ENCODE measurements at places on chromosomes 3 and 15. TPM values are rescaled to one million over a fixed set of nuclear protein-coding genes. Genes with fewer than 3 reads are reported as not detected.

DNA sequence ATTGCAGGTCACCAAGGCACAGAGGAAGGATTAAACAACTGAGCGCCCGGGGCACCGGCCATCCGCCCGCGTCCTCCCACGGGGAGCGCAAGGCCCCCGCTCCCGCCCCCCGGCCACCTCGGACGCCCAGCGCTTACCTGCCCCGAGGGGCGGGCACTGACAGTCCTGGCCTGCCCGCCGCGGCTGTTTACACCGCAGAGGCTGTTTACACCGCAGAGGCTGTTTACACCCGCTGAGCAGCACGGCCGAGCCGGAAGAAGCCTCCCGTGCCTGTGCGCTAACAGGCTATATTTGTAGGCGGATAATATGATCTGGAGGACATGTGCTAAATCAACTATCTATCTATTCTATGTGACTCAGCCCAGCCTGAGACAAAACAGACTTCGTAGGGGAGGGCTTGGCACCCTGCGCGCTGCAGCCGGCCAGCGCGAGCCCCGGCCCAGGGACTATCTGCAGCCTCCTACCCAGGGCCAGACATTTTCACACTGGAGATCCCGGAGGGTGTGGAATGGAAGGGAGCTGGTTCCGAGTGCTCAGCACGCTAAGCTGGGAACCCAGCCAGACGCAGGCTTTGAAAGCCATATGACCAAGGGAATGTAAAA is at the start of gene LRRC2:
LRRC2 (minus strand) TSS at position 263 of the 602 bp plus-strand sequence. CDS start 14,711 bp downstream, outside the sequence.
- peak; percentile 57 for DNase-seq

DNA sequence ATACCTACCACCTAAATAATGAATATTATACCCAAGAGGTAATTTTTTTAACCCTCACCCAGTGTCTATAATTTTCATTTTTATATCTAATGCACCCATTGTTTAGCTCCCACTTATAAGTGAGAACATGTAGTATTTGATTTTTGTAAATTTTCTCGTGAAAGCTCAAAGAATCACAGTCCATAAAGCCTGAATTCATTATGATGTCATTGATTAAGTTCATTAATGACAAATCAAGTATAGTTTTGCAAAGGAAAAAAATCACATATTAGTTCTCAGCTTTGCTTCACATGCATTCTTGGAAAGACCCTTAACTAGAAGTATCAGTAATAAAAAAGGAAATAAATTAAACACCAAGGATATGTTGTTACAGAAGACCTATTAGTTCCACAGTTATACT is 425.3 kb upstream of the UBE2E2 start:
- no peak for DNase-seq

DNA sequence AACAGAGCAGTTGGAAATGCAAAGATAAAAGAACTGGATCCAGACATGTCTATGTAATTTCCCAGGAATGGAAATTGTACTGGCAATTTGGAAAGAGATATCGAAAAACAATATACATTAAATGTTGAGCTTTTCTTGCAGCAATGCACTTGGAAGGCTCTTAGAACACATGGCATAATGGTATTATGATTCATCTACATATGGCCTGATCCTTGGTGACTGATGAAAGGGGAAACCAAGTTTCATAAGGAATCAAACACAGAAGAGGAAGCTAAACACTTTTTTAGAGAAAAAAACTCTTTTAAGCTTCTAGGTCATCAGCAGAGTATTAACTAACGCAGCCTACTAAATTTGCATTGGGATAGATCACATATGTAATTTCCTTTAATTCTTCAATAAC is 12.4 kb upstream of the GREM1 start:
- DNase-seq, result no peak

- DNase-seq, result peak; percentile 19
Observed at GRCh38 chr15:31297575-31298456, 28.8 kb upstream of the KLF13 start.

GRCh38 chr3:141237701-141238521 is 6.3 kb downstream of the PXYLP1 start:
- DNase-seq, result peak; percentile 37

DNA sequence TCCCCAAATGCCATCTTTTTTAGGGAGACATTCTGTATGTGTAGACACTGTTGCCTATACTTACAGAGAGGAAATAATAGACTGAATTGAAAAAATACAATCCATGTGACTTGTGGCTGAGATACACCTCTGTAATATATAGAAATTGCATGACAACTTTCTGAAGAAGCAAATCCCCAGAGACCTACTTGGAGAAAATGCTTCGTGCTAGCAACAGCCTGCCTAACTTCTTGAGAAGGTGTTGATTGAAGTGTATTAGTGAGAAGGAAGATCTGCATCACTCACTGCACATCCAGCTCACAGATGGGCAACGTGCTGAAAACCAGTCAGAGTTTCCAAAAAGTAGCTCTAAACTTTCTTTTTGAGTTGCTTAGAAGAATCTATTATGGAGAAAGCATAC is 404.1 kb downstream of the EPHB1 start:
- no peak for DNase-seq

GRCh38 chr3:16840101-16840424 is 44.7 kb upstream of the PLCL2 start:
- no peak for DNase-seq

DNA sequence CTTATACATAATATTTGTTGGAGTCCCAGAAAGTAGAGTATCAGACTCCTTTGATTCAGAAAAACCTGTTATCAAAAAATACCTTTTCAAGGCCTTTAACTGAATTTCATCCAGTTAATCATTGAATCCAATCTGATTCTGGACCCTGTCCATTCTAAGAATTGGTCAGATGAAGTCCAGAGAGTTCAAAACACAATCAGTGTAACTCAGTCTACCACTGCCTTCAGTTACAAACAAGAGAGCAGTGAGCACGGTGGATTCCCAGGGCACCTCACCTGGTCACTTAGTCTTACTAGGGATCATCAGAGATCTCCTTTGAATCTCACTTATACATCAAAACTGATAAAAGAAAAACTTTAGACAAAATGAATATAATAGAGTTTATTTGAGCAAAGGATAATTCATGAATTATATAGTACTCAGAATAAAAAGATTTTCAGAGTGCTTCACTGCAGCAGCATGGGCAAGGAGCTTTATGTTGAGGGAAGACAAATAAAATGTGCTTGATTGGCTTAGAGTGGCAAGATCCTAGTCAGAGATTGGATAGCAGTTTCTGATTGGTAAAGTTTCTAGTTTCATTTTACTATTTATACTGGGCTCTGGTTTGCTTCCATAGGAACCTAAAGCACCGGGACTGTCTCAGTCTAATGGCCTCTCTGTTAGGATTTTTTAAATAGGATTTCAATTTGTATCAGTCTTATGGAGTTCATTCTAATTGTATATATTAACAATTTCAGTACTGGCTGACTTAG is 474.9 kb upstream of the GOLIM4 start:
- no peak for DNase-seq

GRCh38 chr3:30544812-30545211 is 61.6 kb upstream of the TGFBR2 start:
- DNase-seq, result no peak

DNA sequence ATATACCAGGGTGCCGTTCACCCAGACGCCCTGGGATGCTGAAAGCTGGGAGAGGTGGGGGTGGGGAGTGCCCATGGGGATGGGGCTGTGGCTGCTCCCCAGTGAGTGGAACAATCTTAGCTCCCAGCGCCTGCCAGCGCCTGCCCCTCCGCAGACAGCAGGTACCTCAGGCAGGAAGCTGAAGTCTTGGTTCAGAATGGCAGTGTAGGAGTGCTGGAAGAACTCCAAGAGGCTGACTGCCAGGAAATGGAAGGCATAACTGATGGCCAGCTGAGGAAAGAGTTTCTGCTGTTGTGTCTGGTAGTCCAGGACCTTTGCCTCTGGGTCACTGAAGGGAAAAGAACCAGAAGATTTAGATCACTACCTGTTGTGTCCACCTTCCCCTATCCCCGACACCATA is 8.4 kb downstream of the ACOX2 start:
- no peak for DNase-seq

DNA sequence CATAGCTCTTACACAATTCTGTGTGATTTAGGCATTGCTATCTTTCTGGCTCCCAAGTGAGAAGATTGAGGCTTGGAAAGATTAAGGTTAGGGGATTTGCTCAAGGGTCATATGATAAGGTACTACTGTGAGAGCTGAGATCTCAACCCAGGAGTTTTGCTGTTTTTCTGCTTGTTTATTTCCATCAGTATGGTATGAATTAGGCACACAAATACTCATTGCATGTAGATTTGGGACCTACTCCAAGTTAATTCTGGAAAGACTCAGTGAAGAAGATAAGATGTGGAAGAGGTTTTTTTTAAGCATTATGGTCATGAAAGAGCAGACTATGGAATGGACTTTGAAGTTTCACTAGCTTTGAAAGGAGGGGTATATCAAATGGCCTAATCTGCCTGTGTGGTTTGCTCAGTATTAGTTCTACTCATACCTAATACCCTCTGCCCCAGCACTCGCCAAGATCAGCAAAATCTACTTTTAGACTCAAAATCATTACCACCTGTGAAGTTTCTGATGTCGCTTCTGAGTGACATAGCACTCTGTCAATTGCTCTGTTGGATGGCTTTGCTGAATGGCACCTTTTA is 12.5 kb downstream of the MBNL1 start:
- DNase-seq, result no peak

DNA sequence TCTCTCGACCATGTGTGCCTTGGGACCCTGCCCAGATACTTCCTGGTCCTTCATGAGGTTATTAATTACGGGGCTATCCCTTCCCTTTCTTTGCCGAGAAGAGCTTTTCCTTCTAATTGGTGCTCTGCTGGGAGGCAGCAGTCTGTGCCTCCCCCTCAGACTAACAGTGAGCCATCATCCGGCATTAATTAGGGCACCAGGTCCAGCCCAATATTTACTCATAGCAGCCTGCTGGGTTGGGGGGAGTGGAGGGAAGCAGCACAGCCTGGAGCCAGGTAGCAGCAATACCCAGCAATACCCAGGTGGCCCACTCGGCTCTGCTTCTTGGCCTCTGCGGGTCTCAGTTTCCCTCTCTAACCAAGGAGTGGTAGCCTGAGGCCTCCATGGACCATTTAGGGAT is 20.1 kb downstream of the CACNA2D2 start:
- DNase-seq, result no peak

- DNase-seq, result no peak
Observed at GRCh38 chr3:70774641-70775040, 462.2 kb upstream of the MDFIC2 start.

DNA sequence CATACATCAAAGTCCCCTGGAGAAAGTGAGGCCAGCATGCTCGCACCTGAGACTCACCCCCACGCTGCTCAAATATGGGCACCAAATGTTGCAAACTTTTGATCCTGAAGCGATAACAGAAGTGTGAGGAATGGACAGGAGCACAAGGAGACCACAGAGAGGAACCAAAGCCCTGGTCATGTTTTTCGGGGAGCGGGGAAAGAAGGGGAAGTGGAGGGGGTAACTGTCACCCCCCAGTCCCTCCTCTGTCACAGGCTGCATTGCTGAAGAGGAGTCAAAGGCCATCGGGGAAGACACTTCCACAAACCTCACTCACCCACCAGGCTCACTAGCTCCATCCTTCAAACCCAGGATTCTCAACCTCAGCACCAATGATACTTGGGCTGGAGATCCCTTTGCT is 182.4 kb downstream of the UACA start:
- DNase-seq, result no peak

DNA sequence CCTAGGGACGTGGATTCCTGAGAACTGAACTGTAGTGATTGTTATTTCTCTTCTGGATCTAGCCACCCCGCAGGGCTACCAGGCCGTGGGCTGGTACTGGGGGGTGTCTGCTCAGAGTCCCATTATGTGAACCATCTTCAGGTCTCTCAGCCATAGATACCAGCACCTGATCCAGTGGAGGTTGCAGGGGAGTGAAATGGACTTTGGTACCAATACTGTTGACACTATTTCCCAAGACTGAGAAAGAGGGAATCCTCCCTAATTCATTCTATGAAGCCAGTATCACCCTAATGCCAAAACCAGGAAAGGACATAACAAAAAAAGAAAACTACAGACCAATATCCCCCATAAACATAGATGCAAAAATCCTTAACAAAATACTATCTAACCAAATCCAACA is 237.0 kb upstream of the AGTR1 start:
- no peak for DNase-seq

- DNase-seq, result no peak
Observed at GRCh38 chr3:44001072-44001471, 240.6 kb upstream of the TOPAZ1 start.

GRCh38 chr3:70315021-70315420 is 2.6 kb upstream of the MDFIC2 start:
- no peak for DNase-seq

DNA sequence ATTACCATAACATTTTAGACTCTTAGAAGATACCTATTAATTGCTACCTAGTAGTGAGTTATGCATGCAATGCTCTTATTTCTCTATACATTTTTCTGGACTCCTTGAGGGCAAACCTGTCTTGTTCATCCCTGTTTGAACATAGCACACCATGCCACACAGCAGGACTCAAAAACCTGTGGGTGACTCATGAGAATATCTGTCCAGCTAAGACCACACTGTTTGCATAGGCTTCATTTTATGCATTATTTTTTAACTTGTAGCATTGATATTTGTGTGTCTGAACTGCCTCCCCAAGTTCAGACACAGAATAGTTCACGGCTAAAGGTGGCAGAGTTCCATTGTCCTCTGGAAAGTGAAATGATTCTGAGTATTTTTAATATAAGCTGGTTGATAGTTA is 1.8 kb downstream of the LMCD1 start:
- no peak for DNase-seq

GRCh38 chr3:50503504-50504342 is at the start of gene CACNA2D2:
TSS of gene CACNA2D2 (minus strand) at chr3:50503634. CDS start at chr3:50503423, 211 bp downstream.
- DNase-seq, result peak; percentile 70

GRCh38 chr3:81764002-81764401 is 2.6 kb upstream of the GBE1 start:
- DNase-seq, result no peak

DNA sequence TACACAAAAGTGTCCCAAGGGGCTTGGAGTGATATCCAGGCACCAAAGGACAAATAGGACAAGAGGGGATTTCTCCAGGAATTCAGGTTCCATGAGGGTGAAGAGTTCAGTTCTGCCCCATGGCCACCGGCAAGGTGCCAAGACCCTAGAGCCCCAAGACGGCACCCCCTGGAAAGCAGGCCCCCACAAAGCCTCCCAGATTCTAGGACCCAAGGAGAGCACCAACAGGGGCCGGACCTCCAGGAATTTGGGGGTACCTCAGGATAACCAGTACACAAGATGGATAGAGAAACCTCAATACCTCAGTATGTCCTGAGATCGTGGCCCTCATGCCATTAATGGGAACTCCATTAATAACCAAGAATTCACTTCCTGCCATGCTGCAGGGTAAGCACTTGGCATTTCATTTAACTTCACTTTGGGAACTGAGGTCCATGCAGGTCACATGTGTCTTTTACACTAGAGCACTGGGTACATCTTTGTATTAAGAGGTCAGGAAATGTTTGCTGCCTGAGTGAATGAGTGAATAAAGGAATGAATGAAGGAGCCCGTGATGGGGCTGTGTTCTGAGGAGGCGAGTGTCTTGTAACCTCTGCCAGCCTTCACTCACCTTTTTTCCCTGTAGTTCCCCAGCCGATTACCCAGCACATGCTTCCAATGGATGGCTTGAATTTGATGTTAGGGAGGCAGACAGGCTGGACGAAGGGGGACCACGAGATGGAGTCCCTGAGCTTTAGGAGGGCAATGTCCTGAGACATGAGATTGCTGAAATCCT is 15.5 kb upstream of the PRSS50 start:
- no peak for DNase-seq

DLG1 gene
- 72.2 TPM for total RNA-seq

SPSB4 gene
- total RNA-seq, result not detected

CP gene
- not detected for total RNA-seq

ADAMTSL3 gene
- total RNA-seq, result not detected

PRSS50 gene
- total RNA-seq, result not detected

FEZF2 gene
- total RNA-seq, result not detected

CFAP100 gene
- total RNA-seq, result not detected

GOLGA8S gene
- 0.92 TPM for total RNA-seq

MINAR1 gene
- total RNA-seq, result 0.57 TPM

DNAH12 gene
- 0.05 TPM for total RNA-seq

Measured in activated CD8-positive, alpha-beta T cell treated with anti-CD3 and anti-CD28 coated beads, Interleukin-2, amount 10 ng/mL, durations not matched to agents 7 days and 5 days (primary cell).